ENCODE measurements at places on chromosomes 2 and 18.

DNA sequence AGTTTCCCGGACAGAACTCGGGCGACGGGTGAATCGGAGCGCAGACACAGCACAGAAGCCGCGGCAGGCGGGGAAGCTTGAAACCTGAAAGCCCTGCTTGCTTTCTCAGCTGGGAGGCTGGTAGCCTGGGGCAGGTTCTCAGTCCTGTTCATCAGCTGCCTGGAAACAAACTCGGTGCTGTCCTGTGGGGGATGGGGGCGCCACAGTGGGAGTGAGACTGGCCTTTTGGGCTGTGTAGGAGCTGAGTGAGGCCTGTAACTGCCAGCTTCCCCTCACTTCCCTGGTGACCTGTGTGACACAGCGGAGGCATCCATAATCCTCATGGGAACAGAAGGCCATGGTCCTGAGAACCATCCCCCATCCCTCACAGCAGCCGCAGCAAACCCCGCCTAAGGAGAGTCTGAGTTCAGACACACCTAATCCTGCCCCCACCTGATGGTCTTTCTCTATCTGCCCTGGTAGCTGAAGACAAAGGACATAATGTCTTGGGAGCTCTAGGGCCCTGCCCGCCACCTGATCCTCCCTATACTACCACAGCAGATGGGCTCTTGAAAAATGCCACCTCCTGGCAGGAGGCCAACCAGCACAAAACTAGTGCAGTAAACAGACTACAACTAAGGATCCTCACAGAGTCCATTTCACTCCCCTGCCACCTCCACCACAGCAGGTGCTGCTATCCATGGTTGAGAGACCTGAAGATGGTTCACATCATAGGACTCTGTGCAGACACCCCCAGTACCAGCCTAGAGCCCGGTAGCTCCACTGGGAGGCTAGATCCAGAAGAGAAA, 52.7 kb upstream of the LDLRAD4 start:
- DNase-seq: no peak

DNA sequence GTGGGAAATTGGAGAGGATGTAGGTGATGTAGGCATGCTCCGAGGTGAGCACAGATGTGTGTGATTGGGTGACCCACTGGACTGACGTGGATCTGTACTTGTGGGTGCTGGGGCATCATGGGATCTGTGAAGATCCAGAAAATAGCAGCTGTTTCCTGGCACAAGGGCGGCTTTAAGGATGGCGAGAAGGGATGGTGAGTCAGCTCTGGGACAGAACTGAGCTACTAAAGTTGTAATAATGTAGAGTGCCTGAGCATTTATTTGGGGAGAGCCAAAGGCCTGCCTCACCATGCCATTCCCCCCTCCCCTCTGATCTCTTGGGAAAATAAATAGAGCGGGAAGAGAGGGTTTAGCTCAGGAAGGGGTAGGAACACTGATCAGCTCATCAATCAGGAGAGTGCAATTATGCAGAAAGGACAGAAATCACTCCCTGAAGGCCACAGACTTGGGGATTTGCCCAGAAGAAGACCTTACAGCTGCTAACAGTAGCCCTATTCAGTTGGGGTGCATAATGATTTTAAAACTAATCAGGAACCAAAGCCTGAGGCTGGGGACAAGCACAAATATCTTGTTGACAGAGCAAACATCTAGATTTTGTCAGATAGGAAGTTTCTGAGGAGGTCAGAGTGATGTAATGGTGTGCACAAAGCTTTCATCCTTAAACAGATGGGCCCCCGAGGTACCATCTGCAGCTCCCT, 30.3 kb downstream of the TANC1 start:
- no peak for DNase-seq

DNA sequence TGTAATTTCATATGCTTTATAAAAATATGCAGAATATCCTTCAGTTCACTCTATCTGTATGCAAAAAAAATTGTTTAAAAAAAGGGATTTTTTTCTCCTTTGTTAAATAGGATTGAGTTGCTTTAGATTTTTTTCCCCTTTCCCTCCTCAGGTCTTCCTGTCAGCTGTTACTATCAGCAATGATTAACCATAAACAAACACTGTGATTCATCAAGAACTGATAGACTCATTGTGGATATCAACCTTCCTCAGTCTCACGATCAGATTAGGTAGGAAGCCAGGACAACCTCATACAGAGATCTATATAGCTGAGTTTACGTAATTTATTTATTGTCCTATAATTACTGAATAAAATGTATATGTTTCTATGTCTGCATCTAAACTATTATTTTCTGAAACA, 2136.2 kb upstream of the CELF4 start:
- DNase-seq: no peak

DNA sequence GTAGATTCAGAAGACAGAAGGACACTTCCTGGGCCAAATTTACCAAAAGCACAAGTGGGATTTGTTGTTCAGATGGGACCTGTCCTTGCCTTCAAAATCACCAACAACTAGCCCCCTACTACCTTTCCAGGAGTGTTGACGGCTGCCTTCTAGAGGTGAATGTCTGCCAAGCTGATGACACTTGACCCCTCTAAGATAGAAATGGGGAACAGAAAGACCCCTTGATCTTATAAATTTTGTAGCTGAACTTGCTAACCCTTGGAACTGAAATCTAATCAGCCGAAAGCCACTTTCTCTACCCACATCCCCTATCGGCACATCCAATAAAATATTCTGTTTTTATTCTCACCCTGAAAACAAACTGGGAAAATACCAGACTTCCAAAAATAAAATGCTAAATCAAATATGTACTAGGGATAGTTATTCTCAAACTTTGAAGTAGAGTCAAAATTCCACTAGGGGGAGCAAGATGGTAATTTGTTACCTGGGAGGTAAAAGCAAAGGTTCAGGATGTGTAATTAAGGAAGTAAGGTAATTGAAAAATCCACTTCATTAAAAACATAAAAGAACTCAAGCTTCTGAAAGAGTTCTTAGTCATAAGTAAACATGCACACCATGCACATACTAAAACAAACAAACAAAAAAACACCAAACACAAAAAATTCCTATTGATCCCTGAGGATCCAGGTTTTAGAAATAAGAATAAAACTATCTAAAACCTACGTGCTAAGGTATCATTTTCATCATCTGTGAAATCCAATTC, 119.2 kb downstream of the ANKRD44 start:
- DNase-seq: no peak

- no peak for DNase-seq
These were observed 121.5 kb upstream of the CREB1 start for GRCh38 chr2:207408086-207408794.

- no peak for DNase-seq
These were observed 41.3 kb downstream of the SH2D6 start for GRCh38 chr2:85459771-85460170.

GRCh38 chr18:11872479-11873136, 21.4 kb downstream of the CHMP1B start:
- no peak for DNase-seq

DNA sequence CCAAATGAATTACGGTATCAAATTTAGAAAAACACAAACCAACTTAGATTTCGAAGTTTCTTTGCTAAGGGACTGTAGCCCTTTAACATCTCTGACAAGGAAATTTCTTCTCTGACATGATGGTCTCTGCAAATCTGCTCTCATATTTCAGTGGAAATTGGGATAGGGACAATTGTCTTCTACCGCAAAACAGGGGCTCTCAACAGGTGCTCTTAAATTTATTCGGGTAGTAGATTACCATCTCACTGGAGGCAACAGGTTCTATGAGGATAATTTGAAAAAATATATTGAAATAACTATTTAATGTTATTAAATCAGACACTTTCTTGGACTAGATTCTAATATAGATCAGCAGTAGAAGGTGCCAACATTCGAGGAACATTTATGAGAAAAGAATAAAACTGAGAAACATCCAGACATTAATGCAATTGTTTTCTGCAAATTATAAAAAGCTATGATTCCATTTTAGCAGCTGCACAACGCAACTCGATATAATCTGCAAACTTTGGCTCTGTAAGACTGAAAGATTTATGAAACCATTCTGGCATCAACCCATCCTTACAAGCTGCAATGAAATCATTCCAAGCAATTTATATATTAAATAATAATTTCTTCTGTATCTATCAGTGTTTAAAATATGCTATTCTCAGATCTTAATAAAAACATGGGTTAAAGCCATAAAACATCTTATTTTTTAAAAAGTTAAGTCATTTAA, 10.0 kb upstream of the BCL2 start:
- no peak for DNase-seq

DNA sequence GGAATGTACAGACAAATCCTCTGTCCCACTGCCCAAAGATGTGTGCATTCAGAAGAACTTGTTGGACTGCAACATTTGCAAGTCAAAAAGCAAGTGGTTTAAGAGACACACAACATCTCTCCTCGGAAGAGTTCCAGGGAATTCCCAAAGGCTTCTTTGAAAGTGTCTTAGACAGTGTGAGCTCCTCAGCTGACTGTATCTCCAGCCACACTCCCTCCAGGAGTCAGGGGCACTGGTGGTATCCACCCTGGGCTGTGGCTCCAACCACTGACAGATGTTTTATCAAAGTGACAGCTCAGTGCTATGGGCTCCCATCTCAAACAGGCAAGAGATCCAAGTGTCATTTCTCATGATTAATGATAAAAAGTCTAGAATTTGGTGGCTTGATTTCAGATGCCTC, 48.5 kb downstream of the ALK start:
- DNase-seq: no peak

GRCh38 chr2:47510745-47511144, 107.8 kb downstream of the MSH2 start:
- no peak for DNase-seq

DNA sequence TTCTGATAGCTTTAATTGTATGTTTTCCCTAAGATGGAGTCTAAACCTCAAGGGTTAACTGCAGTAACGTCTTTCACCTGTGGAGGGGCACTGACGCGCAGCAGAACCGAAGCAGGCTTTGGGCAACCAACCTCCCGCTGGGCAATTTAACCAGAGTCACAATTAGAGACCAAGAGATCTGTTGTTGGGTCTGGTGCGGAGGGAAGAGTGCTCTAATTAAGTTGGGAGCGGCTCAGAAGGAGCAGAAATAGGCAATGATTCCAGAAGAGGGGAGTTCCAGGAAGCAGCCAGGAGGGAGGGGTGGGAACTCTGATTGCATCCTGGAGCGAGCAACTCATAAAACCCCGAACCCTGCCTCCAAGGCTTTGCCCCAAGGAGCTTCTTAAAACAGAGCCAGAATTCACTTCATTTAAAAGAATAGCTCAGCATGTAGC, 245.8 kb downstream of the PAX3 start:
- DNase-seq: no peak
